ENCODE measurements at places on chromosomes 13 and 19. TPM values are rescaled to one million over a fixed set of nuclear protein-coding genes. Genes with fewer than 3 reads are reported as not detected.

Gene KCNK6
- 4.2 TPM for polyA plus RNA-seq

Gene PEPD
- polyA plus RNA-seq: 116 TPM

Gene FOXA3
- polyA plus RNA-seq: 0.15 TPM

Gene USF2
- polyA plus RNA-seq: 185 TPM

Gene FCER2
- 0.17 TPM for polyA plus RNA-seq

Gene TNNI3
- 4.2 TPM for polyA plus RNA-seq

Gene BRSK1
- polyA plus RNA-seq: 18.7 TPM

Gene SLC46A3
- 2.7 TPM for polyA plus RNA-seq

Gene GNG7
- polyA plus RNA-seq: 6.8 TPM

Gene MBD3L4
- polyA plus RNA-seq: not detected

Gene SKA3
- 12.0 TPM for polyA plus RNA-seq

Gene GRIK5
- 24.1 TPM for polyA plus RNA-seq

Gene PPP2R1A
- 435 TPM for polyA plus RNA-seq

Gene KLK12
- polyA plus RNA-seq: not detected

Gene CFAP97D2
- polyA plus RNA-seq: not detected

Gene GGN
- 0.88 TPM for polyA plus RNA-seq

Gene TSSK6
- polyA plus RNA-seq: 1.2 TPM

Gene CEACAM4
- polyA plus RNA-seq: not detected

Gene FBN3
- polyA plus RNA-seq: 32.8 TPM

Gene ZNF724
- 5.6 TPM for polyA plus RNA-seq

Gene FGF14
- 0.94 TPM for polyA plus RNA-seq

Gene ILF3
- 288 TPM for polyA plus RNA-seq

Gene EDDM13
- 5.3 TPM for polyA plus RNA-seq

Gene DAND5
- polyA plus RNA-seq: 0.19 TPM

Gene SIGLEC11
- polyA plus RNA-seq: 5.5 TPM

Gene SIRT6
- polyA plus RNA-seq: 29.5 TPM

Gene MIA
- polyA plus RNA-seq: 5.0 TPM

Gene ACP4
- polyA plus RNA-seq: not detected

Gene ZNF527
- polyA plus RNA-seq: 10.8 TPM

Gene EBI3
- 0.84 TPM for polyA plus RNA-seq

Gene MAST3
- polyA plus RNA-seq: 5.7 TPM

Gene KCNJ14
- 1.0 TPM for polyA plus RNA-seq

Gene OR7D2
- polyA plus RNA-seq: 0.06 TPM

Gene CKM
- polyA plus RNA-seq: 0.22 TPM

Gene SPRED3
- 1.5 TPM for polyA plus RNA-seq

Gene CCNA1
- polyA plus RNA-seq: 1.8 TPM

Gene CEACAM3
- polyA plus RNA-seq: 0.12 TPM

Gene SH2D3A
- polyA plus RNA-seq: 10.0 TPM

Data from renal pelvis (tissue), 12 donors.